ENCODE measurements at places on chromosomes 16 and 17.

DNA sequence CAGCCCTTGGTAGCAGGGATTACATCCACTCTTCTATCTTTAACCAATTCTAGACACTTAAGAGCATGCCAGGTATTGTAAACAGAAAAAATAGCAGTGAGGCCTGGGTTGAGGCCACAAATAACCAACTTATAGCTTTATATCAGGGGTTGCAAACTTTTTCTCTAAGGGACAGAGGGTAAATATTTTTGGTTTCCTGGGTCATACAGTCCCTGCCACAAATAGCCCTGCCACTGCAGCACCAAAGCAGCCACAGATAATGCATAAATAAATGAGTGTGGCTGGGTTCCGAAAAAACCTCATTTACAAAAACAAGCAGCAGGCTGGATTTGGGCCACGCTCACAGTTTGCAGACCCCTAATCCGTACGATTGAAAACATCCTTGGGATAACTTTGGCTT lies 46.7 kb downstream of the STAT3 start:
- no peak for DNase-seq

GRCh38 chr16:3596101-3596861 lies 15.1 kb downstream of the SLX4 start:
- no peak for DNase-seq

DNA sequence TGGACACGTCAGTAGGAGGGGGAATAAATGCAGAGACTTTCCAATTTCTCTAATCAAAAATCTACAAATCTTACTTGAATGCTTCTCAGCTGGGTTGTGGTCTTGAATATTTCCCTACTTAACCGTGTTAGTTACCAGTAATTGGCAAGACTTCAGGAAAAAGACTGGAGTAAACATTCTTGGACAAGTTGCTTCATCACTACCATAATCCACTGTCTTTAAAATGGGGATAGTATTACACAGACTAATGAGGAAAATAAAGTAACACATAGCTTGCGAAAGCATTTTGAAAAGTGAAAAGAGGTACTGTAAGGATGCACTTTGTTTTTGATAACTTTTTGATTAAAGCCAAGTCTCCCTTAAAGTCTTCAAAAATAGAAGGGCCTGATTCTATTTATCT lies 18.4 kb downstream of the MYH1 start:
- no peak for DNase-seq

GRCh38 chr16:81901484-81901883 lies 109.8 kb downstream of the SDR42E1 start:
- DNase-seq: no peak

- no peak for DNase-seq
These were observed 16.2 kb downstream of the SNN start for GRCh38 chr16:11684231-11685025.

GRCh38 chr16:29807426-29808218 lies 1.3 kb downstream of the MAZ start:
- DNase-seq: peak; percentile 91

GRCh38 chr17:732067-732901 lies at the start of gene TLCD3A:
TLCD3A (plus strand) TSS chr17:732596; CDS start chr17:732648, 52 bp downstream.
- DNase-seq: peak; percentile 84

GRCh38 chr16:5502944-5503343 lies 405.3 kb upstream of the EEF2KMT start:
- DNase-seq: no peak

DNA sequence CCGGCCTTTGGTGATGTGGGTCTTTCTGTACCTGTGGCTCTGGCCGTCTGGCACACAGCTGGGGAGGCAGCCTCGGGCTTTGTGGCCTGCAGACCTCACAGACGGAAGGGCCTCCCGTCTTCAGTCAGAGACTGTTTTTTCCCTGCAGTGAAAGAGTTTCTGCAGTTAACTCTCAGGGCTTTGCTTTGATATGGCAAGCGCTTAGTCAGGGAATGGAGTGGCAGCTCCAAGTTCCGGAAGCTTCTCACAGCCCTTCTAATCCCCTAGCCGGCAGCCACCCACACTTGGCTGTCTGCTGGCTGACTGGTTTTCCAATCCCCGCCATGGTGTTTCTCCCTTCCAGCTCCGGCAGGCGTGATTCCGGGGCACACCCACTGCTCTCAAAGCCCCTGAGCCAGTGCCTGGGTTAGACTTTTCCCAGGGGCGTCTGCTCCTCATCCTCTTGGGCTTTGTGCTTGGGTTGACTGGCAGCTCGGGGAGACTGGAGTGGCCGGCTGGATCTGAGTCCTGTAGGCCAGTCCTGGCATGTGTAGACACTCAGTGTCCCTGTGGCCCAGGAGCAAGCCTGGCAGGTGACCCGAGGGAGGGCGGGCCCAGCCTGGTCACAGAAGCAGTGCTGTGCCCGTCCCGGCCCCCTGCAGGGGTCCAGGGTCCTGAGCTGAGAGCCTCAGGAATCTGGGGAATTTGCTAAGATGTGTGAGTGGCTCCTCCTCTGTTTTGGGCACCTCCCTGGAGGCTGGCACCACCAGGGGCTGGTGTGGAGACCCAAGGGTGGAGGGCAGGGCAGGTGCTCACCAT lies 29.9 kb downstream of the BAIAP2 start:
- DNase-seq: no peak

GRCh38 chr16:19598805-19599510 lies 43.5 kb downstream of the VPS35L start:
- DNase-seq: no peak

GRCh38 chr17:4599505-4600281 lies 15.4 kb downstream of the SMTNL2 start:
- peak; percentile 82 for DNase-seq

DNA sequence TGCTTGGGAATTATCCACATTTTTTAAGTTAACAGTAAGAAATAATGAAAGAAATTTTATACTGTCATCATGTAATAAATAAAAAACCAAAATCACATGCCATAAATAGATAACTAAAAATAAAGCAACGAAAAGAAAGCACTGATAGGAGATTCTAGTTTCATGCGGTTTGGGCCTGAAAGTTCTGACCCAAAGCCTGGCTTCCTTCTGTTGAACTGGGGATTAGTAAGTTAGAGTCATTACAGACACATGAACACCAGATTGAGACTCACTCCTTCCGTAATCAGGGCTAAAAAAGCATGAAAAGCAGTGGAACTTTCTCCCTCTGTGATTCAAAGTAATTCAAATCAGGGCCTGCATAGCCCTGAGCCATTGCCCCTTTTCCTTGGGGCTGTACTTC lies 13.2 kb upstream of the SLC6A2 start:
- no peak for DNase-seq

DNA sequence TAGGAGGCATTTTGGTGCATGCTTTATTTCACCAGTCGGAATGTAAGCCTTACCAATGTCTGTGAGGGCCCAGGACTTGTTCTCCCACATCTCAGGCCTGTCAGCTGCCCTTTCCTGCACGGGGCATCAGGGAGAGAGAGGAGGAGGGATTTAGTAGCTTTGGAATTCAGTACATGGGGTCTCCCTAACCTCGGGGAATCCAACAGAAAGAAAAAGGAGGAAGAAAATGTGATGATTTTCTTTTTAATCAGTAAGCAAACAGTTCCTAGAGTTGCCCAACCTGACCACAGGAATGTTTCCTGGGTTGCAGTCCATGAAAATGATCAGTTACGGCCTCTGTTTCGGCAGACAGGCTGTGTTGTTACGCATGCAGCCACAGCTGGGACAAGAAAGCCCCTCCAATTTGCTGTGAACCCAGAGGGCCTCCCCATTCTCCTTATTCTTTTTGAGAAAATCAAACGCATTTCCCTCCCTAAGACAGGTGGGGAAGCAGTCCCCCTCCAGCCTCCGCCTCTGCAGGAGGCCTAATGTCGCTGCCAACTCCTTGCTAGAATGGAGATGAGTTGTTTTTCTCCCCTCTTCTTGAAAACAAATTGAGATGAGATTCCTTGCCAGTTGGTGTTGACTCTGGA lies 53.1 kb upstream of the TANGO6 start:
- no peak for DNase-seq

- no peak for DNase-seq
These were observed 294.2 kb upstream of the FOXF1 start for GRCh38 chr16:86215979-86216585.

DNA sequence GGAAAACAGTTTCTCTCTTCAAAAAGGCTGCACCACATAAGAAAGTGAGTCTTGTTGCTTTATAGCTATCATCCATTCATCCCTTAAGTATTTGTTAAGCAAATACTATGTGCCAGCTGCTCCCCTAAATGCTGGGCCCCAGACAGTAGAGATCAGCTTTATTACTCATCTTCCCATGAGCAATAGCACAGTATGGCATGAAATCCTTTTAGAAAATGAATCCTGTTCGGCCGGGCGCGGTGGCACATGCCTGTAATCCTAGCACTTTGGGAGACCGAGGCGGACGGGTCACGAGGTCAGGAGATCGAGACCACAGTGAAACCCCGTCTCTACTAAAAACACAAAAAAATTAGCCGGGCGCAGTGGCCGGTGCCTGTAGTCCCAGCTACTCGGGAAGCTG lies 99.5 kb downstream of the MYO1D start:
- no peak for DNase-seq

GRCh38 chr16:56630134-56630533 lies 2.3 kb upstream of the MT1M start:
- DNase-seq: no peak

DNA sequence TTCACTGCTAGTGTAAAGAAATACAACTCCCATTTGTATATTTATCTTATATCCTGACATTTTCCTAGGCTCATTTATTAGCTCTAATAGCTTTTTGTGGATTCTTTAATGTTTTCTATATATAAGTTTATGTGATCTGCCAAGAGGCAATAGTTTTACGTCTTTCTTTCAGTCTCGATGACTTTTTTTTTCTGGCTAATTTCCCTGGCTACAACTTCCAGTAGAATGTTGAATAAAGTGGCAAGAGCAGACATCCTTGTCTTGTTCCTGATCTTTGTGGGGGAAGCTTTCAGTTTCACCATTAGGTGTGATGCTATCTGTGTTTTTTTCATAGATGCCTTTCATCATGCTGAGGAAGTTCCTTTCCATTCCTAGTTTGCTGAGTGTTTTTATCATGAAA lies 43.9 kb upstream of the ABCA3 start:
- no peak for DNase-seq

DNA sequence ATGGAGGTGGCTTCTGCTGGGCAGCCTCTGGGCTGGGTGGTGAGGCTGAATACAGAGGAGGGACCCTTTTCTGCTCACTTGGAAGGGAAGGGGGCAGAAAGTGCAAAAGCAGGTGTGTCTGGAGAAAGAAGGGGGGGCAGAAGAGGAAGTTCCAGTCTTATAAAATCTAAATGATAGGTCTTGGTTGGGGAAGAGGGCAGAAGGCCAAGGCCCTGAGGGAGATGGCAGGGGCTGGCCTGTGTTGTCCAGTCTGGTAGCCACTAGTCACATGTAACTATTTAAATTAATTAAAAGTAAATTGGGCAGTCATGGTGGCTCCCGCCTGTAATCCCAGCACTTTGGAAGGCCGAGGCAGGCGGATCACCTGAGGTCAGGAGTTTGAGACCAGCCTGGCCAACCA lies 2.5 kb upstream of the CAMKK1 start:
- no peak for DNase-seq

GRCh38 chr17:41655611-41656111 lies 31.3 kb upstream of the KRT17 start:
- peak; percentile 48 for DNase-seq

DNA sequence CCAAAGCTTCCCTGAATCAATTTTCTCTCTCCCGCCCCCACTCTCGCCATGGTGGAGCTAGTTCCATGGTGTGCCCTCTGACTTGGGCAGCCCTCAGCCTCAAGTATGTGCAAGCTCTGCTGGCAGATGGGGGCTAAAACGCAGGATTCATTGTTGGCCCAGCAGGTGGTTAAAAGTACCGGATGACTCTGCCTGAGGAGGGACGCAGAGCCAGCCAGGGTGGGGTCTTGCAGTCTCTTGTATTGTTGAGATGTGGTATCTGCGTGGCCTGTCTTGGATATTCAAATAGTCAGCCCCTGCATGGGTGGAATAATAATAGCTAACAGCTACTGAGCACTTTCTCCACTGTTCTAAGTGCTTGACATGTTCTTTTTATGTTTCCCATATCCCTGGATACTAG lies 36.7 kb upstream of the CPNE2 start:
- no peak for DNase-seq

- no peak for DNase-seq
These were observed 82.9 kb upstream of the CBX4 start for GRCh38 chr17:79922116-79922601.

DNA sequence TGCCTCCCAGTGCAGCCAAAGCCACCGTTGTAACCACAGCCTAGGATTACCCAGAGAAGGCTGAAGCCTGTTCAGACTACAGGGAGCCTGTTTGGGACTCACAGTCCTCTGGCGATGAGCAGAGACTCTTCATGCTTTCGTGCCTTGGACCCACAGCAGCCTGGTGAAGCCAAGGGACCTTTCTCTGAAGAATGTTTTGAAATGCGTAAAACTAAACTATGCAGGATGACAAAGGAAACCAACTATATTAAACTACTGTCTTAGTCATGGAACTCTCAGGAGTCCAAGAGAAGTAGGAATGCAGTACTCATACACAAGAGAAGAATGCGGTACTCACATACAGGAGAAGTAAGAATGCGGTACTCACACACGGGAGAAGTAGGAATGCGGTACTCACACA lies 20.9 kb downstream of the ABR start:
- no peak for DNase-seq

GRCh38 chr16:19583665-19584300 lies 28.3 kb downstream of the VPS35L start:
- DNase-seq: no peak

- peak; percentile 62 for DNase-seq
These were observed 36.1 kb upstream of the MRC2 start for GRCh38 chr17:62591333-62591732.

- DNase-seq: no peak
These were observed 7.9 kb downstream of the QPRT start for GRCh38 chr16:29686740-29687332.

DNA sequence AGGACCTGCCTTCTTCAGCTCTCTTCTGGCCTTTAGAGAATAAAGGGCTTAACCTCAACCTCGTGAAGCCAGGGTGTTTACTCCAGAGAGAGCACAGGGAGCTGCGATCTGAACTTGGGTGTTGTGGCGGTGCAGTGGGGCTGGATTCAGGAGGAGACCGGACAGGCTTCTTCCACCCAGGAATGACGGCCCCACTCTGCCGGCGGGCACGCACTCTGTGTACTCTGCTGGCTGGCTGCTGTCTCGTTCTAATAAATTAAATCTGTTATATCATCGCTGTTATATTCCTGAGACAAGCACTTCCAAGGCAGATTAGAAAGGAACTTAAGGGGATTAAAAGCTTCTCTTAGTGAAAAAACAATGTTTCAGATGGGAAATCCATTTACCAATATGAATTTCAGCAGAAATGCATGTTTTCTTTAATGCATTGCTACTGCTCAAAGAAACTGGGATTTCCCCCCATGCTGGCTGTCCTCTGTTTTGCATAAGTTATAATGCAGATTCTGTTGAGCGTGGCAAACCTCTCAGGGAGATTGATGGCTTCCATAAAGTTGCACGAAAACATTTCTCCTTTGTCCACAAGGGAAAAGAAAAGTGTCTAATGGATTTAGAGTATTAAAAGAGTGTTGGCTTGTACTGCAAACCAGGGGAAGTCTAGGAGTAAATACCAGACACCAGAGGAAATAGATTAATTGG lies 168.6 kb upstream of the IRX3 start:
- DNase-seq: no peak

DNA sequence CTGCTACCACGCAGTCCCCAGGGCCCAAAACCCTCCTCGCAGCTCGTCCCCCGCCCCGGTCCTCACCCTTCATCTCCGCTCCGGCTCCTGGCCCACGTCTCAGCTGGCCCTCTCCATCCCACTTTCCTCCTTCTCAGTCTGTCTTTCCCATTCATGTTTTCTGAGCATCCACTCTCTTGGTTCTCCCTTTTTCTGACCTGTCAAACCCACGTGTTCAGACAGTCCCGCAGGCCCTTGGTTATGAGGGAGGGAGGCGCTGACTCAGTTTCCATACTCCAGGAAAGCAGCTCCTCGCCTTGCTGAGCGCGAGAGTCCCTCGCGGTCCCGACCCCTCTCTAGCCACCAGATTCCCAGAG lies 392 bp upstream of the HID1 start:
- DNase-seq: no peak

All from right forelimb (tissue), 1 donor.